ENCODE measurements at places on chromosomes 5 and 9.

DNA sequence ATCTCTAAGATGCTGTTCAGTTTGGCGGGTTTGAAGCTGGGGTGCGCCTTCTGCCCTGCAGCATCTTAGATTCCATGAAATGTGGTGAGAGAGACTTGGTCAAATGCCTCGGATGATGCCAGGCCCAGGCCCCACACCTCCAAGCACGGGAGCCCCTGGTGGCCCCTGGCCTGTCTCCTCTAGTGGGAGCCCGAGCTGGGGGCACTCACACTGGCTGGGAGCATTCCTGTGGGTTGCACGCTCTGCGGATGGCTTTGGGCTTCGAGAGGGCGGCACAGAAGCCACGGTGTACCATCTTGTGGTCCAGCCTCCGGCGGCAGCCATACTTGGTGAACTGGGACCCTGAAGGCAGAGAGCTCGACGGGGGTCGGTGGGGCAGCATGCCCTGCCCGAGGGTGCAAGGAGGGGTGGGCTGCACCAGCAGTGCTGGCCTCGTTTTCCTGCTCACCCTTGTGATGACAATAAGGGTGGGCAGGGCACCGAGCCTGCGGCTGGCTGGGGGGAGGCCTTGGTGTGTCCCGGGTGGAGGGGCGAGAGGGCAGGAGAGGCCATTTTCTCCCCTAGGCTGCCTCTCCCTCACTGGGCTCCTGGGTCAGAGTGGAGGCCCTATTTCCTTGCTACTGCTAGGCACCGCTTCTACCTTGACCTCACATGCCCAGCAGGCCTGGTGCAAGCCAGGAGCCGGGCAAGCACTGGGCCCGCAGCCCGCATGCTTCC, 65.8 kb downstream of the ZNF354C start:
- DNase-seq: no peak

- no peak for DNase-seq
Measured at GRCh38 chr9:93161786-93162562, 22.0 kb upstream of the WNK2 start.

- no peak for DNase-seq
Measured at GRCh38 chr9:134758949-134759607, 117.5 kb downstream of the COL5A1 start.

GRCh38 chr9:19102181-19102630, 498 bp downstream of the HAUS6 start:
- DNase-seq: peak; percentile 48

DNA sequence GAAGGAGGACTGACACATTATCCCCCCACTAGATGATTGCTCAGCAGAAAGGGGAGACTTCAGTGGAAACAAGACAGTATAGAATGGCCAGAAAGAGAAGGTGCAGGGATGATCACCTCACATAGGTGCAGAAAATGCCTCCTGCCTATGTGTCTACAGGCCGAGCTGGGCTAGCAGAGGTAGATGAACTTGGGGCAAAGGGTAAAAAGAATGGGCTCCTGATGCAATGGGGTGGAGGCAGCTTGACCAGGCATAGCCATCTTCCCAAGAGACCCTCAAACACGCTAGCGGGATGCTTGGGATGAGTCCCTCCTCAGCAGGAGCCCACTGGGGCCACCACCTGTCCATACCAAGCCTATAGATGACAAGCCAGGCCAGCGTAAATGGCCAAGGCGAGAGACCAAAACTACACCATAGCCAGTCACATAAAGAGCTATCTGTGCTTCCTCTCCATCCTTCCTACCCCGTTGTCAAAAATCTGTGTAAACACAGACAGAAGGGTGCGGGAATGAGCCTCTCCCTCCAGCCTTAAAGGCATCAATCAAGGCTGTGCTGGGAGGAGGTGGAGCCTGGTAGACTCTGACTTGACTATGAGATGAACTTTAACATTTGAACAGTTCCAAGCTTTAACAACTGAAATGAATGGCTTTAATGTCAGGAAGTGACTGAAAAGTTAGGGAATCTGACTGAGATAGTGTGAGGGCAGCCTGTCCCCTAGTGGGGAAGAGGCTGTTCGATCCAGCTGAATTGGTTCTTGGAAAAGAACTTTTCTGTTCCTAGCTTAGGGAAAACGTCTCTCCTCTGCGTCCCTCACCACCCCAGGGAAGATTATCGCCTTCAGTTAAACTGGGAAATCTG, 10.4 kb downstream of the C9orf152 start:
- no peak for DNase-seq

GRCh38 chr5:174523311-174524071, 200.9 kb upstream of the MSX2 start:
- no peak for DNase-seq

DNA sequence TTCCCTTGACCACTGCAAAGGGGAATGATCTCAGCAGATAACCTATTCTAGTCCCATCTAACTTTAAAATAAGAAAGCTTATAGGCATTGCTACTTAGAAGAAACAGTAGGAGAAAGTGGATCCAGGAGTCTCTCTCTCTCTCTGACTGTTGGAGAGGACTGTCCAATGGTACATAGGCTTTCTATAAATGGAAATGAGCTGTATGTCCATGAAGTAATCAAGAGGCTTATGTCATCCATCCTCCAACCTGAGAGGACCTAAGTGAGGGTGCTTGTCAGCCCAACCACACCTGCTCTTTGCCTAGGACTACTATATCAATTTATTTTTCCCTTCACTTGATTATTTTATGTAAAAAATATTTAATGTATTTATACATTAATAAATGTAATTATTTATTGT, 172.3 kb downstream of the PAPPA start:
- no peak for DNase-seq
